Caki2 (cell line): ENCODE measurements at places on chromosomes 1 and 21. TPM values are rescaled to one million over a fixed set of nuclear protein-coding genes. Genes with fewer than 3 reads are reported as not detected.

- DNase-seq, result no peak
These were observed 443.9 kb downstream of the KIF26B start for GRCh38 chr1:245598524-245599305.

GRCh38 chr1:206715552-206716158 is 30.9 kb downstream of the MAPKAPK2 start:
- DNase-seq, result no peak

DNA sequence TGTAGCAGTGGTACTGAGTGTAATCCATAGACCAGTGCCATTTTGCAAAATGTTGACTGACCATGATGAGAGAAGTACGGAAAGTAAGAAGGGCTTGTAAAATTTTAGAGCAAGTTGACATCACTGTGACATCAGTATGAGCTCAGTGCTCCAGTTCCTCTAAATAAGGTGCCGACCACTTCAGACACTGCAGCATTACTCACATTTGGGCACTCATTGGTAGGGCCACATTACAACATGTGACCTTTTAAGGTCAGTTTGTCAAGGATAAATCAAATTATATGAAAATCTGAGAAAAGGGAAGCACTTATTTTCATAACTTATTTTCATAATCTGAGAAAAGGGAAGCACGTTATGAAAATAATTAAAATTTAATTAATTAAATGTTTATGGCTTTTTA is 128.0 kb upstream of the ERG start:
- DNase-seq, result no peak

DNA sequence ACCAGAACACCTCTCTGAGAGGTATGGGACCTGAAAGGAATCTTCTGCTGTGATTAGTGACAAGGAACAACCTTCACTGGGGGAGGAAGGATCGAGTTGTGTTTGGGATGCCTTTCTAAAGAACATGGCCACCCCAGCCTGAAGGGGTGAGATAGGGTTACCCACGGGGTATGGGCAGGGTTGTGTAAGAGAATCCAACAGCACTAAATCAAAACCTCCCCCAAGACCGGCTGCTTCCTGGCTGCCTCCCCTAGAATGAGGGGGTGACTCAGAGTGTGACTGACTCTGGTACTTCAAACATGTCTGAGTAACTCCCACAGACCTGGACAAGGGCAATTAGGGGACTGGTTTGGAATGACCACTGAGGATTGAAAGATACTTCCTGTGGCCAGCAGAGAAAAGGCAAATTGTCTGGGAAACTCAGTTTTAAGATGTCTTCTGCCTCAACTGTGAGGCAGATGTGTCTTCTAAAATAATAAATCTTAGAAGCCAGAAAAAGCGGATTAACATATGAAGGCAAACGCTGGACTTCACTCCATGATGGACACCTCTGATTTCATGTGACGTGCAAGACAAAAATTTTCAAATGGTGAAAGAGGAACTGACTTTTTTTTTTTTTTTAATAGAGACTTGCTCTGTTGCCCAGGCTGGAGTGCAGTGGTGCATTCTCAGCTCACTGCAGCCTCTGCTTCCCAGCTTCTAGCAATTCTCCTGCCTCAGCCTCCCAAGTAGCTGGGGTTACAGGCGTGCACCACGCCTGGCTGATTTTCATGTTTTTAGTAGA is 6.7 kb upstream of the PTPN14 start:
- no peak for DNase-seq

GRCh38 chr1:41354956-41355355 is 6.3 kb upstream of the FOXO6 start:
- no peak for DNase-seq

GRCh38 chr1:207060596-207060995 is 7.5 kb downstream of the PFKFB2 start:
- no peak for DNase-seq

- no peak for DNase-seq
These were observed 324.3 kb downstream of the TGFB2 start for GRCh38 chr1:218669431-218669830.

DNA sequence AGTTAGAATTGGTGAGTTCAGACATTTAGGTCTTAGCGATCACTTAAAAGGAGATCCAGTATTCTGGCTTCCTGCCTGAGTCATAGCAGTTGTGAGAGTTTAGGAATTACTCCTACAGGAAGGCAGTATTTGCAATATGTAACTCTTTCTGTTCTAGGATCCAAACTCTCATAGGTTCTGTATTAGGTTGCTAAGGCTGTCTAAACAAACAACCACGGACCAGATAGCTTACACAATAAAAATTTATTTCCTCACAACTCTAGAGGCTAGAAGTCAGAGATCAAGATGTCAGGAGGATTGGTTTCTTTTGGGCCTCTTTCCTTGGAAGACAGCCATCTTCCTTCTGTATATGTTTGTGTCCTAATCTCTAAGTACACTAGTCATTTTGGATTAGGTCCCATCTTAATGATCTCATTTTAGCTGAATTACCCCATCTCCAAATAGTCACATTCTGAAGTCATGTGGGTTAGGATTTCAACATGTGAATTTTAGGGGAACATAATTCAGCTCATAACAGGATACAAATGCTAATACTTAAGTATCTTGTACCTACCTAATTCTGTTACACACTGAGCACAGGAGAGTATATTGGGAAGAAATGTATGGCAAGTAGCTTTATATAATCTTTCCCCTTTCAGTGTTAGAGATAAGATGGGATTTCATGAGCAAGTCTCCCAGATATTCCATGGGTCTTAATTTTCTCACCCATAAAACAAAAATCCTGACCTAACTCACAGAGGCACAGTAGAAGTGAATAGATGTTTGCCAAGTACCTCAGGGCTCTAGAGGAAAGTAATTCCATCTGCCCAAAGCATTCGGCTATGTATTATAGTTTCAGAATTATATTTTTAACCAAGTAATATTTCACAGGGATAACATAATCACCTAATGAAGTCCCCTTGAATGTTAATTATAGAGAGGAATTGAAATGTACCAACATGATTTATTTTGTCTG is 144.4 kb downstream of the PTBP2 start:
- no peak for DNase-seq

DNA sequence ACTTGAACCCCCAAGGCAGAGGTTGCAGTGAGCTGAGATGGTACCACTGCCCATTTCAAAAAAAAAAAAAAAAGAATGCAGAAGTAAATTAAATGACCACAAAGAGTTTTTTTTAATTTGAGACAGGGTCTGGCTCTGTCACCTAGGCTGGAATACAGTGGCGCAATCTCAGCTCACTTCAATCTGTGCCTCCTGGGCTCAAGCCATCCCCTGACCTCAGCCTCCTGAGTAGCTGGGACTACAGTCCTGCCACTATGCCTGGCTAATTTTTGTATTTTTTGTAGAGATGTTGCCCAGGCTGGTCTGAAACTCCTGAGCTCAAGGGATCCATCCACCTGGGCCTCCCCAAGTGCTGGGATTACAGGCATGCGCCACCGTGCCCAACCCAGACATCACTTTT is 20.2 kb upstream of the GPR157 start:
- DNase-seq, result no peak

- DNase-seq, result no peak
These were observed 965 bp upstream of the SH2D5 start for GRCh38 chr1:20733360-20733975.

DNA sequence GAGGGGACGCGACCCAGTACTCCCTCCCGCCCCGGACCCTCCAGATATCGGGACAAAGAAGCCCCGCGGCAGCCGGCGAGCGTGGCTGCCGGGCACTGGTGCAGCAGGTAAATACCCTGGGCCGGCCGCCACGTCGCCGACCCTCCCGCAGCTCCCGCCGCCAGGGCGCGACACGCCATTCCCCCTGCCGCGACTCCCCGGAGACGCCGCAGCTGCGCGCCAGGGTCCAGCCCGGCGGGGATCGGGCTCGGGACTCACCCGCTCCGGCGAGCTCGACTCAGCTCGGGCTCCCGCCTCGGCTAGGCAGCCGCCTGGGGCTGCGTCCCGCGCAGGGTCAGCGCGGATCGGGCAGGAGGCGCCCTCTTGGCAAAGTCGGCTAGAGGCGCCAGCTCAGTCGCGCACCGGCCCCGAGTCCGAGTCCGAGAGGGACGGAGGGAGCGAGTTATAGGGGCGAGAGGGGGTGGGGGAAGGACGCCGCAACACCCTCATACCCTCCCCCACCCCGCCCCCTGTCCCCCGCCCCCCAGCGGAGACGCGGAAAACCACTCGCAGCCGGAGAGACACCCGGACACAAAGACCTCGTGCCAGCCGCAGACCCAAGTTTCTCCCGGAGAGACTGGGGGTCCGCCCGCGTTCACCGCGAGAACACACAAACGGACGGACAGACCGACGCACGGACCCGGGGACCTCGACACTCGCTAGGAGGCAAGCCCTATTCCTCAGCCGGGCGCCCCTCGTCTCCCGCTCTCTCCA is 985 bp downstream of the SYT6 start:
- DNase-seq, result no peak

DNA sequence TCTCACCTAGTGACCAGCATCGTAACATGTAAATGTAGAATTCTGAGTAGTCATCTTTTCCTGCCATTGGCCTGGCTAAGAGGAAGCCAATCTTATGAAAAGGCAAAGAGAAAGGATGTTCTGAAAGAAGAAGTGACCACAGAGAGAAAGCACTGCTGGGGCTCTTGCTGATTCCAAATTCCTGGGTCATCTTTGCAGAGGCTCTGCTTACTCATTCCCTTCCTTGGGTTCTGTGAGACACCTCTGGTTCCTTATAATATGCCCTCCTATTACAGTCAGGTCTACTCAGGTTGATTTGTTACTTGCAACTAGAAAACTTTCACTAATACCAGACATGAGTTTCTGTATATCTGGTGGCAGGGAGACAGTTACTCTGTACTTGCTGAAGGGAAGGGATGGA is 198.8 kb upstream of the C8B start:
- no peak for DNase-seq

GRCh38 chr1:203088441-203088840 is 2.6 kb upstream of the MYOG start:
- no peak for DNase-seq

DNA sequence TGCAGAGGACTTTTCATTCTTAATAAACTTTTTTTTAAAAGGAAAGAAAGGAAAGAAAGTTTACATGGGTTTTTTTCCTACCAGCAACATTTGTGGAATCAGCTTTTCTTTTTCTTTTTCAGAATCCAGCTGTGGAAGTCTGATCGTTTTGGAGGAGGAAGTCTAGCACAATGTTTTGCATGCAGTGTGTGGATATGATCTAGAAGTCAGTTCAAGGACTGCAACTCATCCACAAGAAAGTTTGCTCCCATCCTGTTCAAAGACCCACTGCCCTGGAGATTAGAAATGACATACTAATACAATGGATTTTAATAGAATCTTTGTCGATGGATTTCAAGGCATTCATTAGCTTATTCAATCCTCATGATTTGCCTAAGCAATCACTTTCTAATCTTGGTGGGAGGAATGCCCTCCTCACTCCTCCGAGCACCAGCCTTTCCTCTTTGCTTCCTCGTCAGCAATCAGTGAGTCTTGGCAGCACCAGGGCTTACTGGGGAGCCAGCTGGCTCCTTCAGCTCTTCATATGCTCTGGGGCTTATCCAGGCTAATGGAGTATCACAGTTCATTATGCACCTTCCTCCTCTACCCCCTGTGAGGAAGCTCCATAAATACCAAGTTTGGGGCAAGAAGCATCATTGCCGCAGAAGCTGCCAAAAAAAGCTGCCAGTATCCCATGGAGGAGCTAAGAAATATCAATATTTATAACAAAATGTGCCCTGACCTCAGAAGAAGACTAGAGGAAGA is 392.3 kb upstream of the PKN2 start:
- DNase-seq, result no peak

- DNase-seq, result no peak
These were observed 12.7 kb downstream of the INSL5 start for GRCh38 chr1:66788231-66788939.

DNA sequence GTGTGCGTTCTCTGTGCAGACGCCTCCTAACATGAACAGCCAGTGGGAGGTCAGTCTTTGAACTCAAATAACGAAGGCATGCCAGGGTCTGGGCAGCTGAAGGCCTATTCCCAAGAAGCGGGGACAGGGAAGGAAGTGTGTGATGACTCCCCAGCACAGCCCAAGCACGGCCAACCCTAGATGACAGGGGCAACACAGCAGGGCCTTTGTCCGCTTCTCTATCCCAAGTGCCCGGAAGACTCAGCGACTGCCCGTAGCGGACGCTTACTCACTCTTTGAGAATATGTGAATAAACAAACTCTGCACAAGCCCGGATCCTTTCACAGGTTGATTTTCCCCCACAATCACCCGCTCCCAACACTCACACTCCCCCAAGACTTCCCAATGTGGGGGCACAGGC is 11.2 kb downstream of the C1orf198 start:
- peak; percentile 56 for DNase-seq

GRCh38 chr1:15573477-15573876 is 11.4 kb downstream of the AGMAT start:
- DNase-seq, result peak; percentile 22

GRCh38 chr1:22862752-22863151 is 109.9 kb downstream of the LACTBL1 start:
- DNase-seq, result no peak

- DNase-seq, result no peak
These were observed 48.1 kb downstream of the KANK4 start for GRCh38 chr1:62271134-62271533.

DNA sequence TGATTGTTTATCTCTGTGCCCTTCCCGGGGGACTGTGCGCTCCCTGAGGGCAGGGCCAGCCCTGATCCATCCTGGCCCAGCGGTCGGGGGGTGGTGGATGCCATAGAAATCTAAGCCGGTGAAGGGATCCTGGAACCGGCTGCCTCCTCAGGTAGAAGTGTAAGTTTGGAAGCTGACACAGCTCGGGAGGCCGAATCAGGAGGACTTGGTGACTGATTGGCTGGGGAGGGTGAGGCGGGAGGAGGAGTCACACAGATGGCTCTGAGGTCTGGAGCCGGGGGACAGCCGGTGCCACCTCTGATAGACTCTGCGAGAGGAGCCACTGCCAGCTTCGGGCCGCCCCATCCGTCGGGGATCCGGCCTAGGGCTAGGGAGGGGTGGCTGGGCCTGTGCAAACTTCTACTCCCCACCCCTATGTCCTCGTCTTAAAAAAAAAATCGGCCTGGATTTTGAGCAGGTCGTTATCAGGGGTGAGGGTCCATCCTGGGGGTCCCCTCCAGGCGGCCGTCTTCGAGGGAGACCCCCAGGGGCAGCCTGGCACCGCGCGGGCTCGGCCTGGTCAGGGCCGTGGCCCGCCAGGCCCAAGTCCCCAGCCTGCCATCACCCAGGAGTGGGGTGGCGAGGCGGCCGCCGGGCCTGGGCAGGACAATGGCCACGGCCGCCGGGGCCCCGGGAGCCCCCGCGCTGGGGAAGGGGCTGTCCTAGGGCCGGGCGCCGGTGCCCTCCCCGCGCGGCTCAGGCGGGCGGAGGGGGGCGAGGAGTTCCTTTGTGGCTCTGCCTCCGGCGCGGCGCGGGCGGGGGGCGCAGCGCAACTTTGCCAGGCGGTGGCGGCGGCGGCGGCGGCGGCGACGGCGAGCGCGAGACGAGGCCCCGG is 708 bp upstream of the ZNF362 start:
- DNase-seq, result peak; percentile 79

- no peak for DNase-seq
These were observed 187.4 kb upstream of the ATP1B1 start for GRCh38 chr1:168918860-168919741.

SPRR2B gene
- not detected in 2 replicates for total RNA-seq

EPHA2 gene
- 64.0 and 81.3 TPM in 2 replicates for total RNA-seq

MAP3K7CL gene
- 2.0 and 18.1 TPM in 2 replicates for total RNA-seq

MSH4 gene
- total RNA-seq, result not detected in 2 replicates

MIXL1 gene
- not detected in 2 replicates for total RNA-seq

KCNJ9 gene
- not detected in 2 replicates for total RNA-seq

ASB17 gene
- not detected in 2 replicates for total RNA-seq

TACSTD2 gene
- total RNA-seq, result not detected in 2 replicates

PRPF38B gene
- total RNA-seq, result 4.7 and 7.8 TPM in 2 replicates

SCAF4 gene
- total RNA-seq, result 0.98 and 1.9 TPM in 2 replicates

KIF26B gene
- total RNA-seq, result 0.26 and 1.1 TPM in 2 replicates
